ENCODE measurements at places on chromosomes 4 and X.

- no peak for DNase-seq
Observed at GRCh38 chr4:183485411-183486160, 19.3 kb upstream of the ING2 start.

- DNase-seq: no peak
Observed at GRCh38 chr4:165761963-165762362, 111.1 kb upstream of the TLL1 start.

GRCh38 chr4:143399113-143399949 is 62.7 kb downstream of the GAB1 start:
- DNase-seq: no peak

DNA sequence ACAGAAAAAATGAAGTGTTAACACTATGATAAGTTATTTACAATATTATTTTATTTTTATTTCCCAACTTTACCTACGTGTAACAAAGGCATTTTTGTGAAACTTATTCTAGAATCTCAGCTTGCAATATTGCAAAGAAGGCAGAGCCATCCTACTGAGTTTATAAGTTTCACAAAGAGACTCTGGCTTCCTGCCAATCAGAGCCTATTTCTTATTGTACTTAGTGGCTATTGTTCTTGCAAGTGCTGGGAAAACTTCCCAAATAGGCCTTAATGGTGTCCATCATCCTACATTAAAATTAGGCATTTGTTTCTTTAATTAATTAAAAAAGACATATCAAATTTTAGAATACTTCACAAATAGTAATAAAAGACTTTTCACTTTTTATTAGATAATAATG is 233.2 kb downstream of the EPHA5 start:
- no peak for DNase-seq

DNA sequence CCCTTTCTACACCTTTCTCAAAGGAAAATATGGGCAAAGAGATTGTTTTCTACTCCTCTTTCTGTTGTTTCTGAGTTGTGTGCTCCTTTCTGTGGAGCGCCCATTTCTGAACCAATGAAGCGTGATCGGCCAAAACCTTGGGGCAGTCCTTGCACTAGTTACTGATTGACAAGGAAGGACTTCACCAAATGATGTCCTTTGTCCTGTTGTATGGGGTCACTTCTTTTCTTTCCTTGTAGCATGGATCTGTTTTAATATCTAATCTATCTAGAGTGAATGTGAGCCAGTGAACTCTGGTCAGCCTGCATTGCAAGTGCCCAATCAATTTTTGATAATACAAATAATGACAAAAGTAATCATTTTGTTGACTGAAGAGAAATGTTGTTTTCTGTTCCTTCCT is 94.5 kb downstream of the EGF start:
- DNase-seq: no peak

GRCh38 chrX:10579112-10580011 is 41.0 kb downstream of the MID1 start:
- no peak for DNase-seq

GRCh38 chrX:139204571-139204897 is 326.0 kb upstream of the F9 start:
- DNase-seq: no peak

DNA sequence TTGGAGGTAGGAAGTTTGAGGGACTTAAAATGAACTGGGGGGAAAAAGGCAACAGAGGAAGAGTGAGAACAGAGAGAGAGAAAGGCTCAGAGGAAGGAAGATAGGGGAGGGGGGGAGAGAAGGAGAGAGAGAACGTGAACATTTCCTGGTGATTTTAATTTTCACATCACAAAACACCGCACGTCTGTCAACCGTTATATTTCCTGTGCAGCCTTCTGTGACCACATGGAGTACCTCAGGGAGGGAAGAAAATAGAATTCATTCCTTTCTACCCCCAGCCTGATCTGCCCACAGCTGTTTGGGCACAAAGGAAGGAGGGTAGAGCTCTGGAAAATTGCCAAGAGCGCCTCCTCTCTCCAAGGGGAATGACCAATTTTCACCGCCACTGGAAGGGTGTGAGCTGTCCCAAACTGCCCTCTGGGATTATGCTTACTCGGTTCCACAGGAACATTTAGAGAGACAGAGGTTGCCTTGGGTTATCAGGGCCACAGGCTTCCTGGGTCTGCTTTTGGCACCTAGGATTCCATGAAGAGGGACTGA is 135.7 kb upstream of the MAMLD1 start:
- no peak for DNase-seq

GRCh38 chr4:48110452-48110978 is 23.5 kb downstream of the TXK start:
- no peak for DNase-seq

GRCh38 chr4:7015383-7016035 is 27.7 kb upstream of the TADA2B start:
- no peak for DNase-seq

DNA sequence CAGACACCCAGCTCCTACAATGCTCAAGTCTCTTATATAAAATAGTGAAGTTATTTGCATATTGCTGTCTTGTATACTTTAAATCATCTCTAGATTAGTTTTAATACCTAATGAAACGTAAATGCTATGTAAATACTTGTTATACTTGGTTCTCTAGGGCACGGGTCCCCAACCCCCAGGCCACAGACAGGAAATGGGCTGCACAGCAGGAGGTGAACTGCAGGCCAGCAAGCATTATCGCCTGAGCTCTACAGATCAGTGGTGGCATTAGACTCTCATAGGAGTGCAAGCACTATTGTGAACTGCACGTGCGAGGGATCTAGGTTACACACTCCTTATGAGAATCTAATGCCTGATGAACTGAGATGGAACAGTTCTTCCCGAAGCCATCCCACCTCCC is 395.9 kb upstream of the EMCN start:
- DNase-seq: no peak

DNA sequence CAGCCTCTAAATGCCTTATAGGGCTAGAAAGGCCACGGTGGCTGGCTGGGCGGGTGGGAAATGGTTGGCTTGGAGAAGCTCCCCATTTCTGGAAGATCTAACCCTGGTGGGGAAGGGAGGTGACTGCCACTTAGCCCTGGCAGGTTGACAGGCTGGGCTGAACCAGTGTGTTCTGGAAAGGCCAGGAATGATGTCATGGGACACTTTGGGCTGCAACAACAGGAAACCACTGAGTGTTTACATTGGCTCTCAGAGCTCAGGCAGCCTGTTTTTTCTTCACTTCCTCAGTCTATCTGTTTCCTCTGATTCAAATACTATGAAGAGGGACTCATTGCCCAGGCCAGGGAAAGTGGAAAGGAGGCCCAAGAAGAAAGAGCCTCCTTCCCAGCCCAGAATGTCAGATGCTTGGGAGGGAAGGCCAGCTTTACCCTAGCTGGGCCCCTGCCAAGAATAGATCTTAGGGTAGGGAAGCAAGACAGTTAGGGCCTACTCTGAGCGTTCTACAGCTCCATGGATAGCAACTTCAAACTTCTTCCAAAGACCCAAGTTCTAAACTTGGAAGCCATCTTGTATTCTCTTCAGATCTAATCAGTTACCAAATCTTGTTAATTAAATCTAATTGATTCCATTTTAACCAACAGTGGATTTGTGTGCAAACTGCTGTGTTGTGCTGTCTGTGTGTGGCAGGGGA is 65.8 kb upstream of the MSN start:
- peak; percentile 50 for DNase-seq

DNA sequence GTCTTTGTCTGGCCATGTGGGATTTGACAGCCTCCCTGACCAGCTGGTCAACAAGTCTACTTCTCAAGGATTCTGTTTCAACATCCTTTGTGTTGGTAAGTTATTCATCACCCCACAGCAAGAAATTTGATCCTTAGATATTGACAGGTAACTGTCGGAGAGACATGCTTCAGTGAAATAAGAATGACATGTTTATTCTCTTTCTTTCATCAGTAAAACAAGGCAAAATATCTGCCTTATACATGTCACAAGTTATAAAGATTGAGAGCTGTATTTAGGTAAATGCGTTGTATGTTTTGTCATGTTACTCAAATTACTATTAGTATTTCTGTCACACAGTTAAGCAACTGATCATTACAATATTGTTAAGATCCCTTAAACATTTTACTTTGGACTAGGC is 46.9 kb downstream of the SEPTIN11 start:
- DNase-seq: no peak

GRCh38 chr4:68877555-68877954 is 61.8 kb downstream of the UGT2B10 start:
- no peak for DNase-seq

GRCh38 chrX:39149761-39150160 is 348.5 kb downstream of the MID1IP1 start:
- peak; percentile 71 for DNase-seq
